LoVo (cell line): ENCODE measurements at places on chromosomes 16 and 17.

GRCh38 chr17:27579304-27579703 lies 51.7 kb upstream of the LGALS9 start:
- no peak for DNase-seq

DNA sequence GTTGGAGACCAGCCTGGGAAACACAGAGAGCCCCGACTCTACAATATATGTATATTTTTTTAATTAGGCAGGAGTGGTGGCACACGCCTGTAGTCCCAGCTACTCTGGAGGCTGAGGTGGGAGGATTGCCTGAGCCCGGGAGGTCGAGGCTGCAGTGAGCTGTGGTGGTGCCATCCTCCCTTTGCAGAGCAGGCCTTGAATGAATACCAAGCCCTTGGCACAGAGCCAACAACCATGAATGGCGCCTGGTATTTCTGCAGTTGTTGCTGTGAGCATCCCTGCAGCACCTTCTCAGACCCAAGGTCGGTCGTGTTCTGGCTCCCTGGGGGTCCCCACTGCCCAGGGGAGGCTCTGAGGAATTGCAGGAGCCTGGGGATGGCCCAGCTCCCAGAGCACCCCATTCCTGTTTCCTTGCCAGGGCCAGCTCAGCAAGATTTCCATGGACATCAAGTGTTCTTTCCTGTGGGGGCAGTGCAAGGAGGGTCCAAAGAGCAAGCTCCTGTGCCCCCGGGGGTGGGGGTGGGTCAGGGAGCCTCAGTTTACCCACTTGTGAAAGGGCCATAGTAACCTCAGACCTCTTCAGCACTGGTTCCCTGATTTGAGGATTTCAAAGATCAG lies 25.6 kb upstream of the RMI2 start:
- DNase-seq = no peak

- no peak for DNase-seq
Observed at GRCh38 chr17:33438578-33438977, 145.5 kb upstream of the ASIC2 start.

DNA sequence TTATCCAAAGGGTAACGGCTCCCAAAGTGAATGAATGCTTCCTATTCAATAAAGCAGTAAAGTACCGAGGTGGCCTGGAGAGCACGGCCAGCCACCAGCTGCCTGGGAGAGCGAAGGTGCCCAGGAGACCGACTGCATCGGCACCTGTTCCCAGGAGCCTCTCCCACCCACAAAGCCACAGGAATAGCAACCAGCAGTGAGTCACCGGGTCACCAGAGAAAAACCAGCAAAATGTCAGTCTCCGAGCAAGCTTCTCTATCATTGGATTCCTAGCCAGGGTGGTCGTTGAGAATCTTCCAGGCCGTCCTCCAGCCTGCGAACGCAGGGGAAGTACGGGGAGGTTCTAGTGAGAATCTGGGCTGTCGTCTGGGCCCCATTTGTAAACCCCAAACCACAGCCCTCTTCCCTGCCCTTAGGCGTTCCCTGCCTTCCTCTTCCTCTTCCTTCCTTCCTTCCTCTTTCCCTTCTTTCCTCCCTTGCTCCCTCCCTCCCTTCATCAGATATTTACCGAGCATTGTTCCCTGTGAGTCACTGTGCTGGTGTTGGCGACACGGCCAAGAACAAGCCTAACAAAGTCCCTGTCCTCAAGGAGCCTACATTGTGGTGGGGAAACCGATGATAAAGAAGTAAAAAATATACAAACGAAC lies 114.6 kb downstream of the SLC39A11 start:
- peak; percentile 34 for DNase-seq

GRCh38 chr16:20883554-20884239 lies 16.5 kb downstream of the DCUN1D3 start:
- DNase-seq = no peak

DNA sequence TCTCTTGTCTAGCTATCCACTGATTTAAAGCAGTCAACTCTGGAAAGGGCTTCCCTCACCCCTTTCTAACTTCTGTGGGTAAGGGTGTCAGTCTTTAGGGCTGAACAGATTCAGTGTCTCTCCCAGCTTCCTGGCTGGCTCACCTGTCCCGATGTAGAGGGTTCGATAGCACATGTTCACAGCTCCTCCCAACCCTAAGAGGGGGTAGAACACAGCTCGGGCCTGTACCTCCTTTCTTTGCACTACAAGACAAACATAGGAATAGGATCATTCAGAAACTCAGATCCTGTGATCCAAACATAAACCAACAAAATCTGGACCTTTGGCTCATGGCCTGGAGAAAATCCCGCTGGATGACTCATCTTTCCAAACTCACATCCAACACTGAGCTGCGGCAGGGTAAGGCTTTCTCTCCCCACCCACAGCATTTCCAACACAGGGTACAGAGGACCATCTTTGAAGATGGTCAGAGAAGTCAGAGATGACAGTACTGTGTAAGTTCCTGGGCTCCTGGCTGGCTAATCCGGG lies 5.8 kb upstream of the DHRS13 start:
- DNase-seq = no peak

GRCh38 chr17:42692489-42692888 lies 10.2 kb downstream of the CNTNAP1 start:
- DNase-seq = no peak

GRCh38 chr17:44355642-44356099 lies 8.0 kb downstream of the FAM171A2 start:
- DNase-seq = no peak

DNA sequence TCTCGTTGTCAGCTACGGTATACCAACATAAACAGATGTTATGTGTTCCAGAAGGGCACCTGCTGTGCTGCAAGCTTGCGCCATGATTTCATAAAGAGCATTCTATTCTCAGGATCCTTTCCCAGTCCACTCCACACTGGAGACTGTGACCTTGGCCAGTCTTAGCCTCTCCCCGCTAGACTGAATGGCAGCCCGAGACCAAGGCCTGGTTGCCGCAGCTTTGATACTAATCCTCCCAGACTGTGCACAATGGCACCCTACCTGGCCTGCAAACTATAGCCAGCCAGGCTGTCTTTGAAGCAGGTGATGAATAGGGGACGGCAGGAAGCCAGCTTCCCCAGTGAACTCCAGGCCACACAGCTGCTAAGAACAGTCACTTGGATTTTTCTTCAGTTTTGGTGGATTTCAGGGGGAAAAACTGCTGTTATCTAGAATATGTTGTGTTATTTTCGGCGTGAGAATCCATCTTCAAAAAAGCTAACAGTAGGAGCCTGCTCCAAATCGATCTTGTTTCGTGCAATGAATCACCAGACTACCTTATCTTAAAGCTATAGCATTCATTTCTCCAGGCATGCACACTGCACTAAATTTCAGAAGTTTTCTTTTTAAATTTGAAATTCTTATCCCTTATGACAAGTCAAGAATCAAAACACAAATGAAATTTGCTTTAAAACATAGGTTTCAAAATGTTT lies 289.0 kb downstream of the CEP112 start:
- DNase-seq = no peak
